Activated CD4-positive, alpha-beta T cell treated with anti-CD3 and anti-CD28 coated beads, Interleukin-2, amount 50 U/mL, for 24 hours (primary cell): ENCODE measurements at places on chromosomes 4 and X.
A peak's percentile ranks its signal among the peaks of the same experiment; 100 is the strongest.

- no peak for DNase-seq
These were observed 91.1 kb downstream of the SCFD2 start for GRCh38 chr4:53274609-53275268.

- DNase-seq, result no peak
These were observed 64.0 kb upstream of the ACSL1 start for GRCh38 chr4:184889666-184890335.

GRCh38 chrX:69318651-69319340 is 153.5 kb upstream of the PJA1 start:
- no peak for DNase-seq

- peak; percentile 61 for DNase-seq
These were observed at the start of gene VMA21 for GRCh38 chrX:151396825-151397740. TSS of gene VMA21 (plus strand) at chrX:151397206. CDS start at chrX:151397309, 103 bp downstream.

DNA sequence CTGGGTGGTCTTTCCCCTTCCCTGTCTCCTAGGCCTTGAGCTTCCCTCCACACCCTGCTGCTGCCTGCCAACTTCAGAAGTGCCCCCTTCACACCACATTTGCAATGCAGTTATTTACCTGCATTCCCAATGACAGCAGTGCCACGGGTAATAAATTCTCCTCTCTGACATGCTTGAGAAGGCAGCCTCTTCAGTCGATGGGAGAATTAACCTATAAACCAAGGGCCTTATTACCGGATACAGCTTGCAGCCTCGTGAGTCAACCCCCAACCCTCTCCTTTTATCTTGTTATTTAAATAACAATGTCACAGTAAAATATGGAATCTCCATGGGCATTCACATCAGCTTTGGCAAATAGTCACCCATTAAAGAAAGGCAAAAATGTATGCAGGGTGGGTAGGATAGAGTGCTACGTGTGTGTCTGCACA is 34.7 kb upstream of the LGI2 start:
- no peak for DNase-seq

- DNase-seq, result no peak
These were observed 48.5 kb upstream of the MYOZ2 start for GRCh38 chr4:119087121-119087520.

DNA sequence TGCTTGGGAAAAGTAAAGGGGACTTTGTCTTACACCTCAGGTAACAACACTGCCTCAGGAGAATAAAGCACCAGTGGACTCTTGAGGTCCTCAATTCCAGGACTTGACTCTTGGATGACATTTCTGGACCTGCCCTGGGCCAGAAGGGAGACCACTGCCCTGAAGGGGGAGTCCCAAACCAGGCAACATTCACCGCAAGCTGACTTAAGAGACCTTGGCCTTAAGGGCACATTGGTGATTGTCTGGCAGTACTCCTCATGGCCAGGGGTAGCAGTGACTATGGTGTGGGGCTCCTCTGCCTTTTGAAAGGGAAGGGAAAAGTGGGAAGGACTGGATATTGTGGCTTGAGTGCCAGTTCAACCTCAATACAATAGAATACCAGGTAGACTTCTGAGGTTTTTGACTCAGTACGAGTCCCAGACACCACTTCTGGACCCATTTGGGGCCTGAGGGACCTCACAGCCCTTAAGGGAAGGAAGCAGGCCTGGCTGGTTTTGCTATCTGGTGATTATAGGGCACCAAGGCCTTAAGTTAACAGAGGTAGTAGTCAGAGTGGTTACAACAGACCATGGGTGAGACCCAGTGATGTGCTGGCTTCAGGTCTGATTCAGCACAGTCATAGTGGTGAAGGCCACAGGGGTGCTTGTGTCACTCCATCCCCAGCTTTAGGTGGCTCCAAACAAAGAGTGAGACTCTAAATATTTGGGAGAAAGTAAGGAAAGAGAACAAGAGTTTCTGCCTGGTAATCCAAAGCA is 121.2 kb upstream of the TET2 start:
- no peak for DNase-seq

DNA sequence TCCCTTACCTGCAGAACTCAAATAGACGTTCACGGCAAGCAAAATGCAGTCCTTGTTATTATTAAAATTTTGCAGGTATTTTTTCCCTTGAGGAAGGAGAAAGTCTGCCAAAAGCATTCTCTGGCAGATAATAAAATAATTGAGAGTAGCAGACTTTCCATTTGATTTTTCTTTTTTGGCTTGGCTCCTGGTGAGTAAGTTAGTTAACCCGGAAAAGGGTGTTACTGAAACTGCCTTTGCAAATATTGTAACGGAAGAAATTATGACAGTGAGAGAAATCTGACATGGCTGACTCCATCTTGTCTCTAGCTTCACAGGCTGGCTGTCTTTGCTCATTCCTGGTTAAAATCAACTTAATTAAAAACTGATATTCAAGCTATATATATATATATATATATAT is 100.5 kb downstream of the GPR143 start:
- DNase-seq, result no peak

GRCh38 chrX:67749536-67749935 is 205.7 kb downstream of the AR start:
- no peak for DNase-seq

DNA sequence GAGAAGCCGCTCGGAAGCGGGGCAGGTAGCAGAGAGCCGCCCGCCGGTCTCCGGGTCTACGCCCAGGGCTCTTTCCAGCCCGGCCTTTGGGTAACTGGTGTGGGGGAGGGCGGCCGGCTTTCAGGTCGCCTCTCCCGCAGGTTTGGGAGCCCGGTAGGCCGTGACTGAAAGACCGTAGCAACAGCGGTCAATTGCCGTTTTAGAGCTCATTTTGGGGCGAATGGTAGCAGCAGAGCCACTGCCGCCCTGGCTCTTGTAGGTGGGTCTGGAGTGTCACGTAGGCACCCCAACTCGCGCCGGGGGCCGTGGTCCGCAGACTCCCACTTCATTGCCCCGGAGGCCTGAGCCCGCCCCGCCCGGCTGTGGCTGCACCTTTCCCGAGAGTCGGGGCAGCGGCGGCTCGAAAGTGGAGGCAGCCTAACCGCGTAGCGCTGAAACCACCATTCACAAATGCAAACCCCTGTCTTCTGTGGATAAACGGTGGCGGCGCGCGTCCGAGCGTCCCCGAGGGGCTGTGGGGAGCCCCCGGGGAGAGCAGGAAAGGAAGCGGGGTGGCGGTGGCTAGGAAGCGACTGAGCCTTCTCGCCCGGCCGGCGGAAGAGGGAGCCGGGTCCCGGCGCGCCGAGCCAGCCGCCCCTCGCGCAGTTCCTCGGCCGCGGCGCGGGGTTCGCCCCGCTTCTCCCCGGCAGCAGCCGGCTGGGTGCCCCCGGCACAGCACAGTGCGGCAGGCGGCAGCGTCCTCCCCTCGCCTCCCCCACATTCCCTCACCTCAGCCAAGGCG is 2185.1 kb upstream of the TENM3 start:
- no peak for DNase-seq

DNA sequence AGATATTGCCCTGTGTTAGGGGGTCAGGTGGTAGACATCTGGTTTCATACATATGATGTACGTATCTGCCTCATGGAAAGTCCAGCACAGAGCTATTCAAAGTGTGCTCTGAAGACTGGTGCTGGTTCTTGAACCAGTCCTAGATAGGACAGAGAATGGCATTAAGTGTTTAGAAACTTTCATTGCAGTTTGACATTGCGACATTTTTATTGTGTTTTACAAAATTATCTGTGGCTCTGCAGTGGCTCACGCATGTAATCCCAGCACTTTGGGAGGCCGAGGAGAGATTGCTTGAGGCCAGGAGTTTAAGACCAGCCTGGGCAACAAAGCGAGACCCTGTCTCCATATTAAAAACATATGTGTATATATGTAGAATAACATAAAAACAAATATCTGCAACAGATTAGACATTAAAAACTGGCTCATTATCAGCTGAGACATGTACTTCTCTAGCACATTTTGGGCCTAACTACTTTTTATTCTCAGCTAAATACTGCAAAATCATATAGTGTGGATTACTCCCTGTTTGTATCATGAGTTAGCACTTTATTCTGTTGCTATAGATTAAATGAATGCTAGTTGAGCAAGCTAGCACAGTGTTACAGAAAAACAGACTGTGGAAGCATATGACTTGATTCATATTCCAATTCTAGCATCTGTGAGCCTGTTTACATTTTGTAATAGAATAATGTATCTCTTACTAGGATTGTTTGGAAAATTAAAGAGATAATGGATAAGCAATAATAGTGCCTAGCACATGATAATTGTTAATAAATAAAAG is 57.1 kb downstream of the USP9X start:
- DNase-seq, result no peak

GRCh38 chr4:74543231-74543781 is 98.4 kb downstream of the AREG start:
- no peak for DNase-seq

- DNase-seq, result no peak
These were observed 26.9 kb upstream of the CYBB start for GRCh38 chrX:37752936-37753335.

GRCh38 chr4:45324455-45325417 is 598.4 kb upstream of the GNPDA2 start:
- no peak for DNase-seq

DNA sequence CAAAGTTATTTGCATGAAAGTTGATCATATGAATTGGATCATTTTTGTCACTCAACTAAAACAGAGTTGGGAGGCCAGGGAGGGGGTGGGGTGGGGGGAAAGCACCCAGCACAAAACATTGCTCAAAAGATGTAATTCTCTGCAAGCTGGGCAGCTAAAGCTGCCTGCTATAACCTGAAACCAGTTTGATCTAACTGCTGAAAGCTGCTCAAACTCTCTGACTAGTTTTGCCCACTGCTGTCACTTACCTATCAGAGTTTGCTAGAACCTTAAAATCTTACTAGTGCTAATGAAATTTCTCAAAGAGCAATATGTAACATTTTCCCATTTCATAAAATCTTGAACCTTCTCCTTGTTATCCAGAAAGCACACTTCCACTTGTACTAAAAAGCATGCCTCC is 10.4 kb downstream of the CXCL8 start:
- no peak for DNase-seq

DNA sequence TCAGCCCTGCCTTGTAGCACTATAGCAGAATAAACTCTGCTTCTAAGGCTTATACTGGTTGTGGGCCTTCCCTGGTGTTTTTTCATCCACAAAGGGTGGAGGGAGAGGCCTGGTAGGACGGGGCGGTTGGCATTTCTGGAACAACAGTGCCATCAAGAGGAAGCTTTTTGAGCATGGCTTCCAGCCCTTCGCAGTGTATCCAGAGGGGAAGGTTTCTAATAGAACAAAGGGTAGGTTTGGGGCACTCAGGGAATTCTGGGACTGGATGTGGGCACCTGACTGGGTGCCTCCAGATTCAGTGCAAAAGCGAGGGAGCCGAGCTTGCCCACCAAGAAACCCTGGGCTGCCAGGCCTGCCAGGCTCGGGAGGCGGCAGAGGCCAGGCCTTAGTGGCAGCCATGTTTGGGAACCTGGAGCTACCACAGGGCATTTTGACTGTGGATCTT is 229.6 kb upstream of the AGTR2 start:
- no peak for DNase-seq

DNA sequence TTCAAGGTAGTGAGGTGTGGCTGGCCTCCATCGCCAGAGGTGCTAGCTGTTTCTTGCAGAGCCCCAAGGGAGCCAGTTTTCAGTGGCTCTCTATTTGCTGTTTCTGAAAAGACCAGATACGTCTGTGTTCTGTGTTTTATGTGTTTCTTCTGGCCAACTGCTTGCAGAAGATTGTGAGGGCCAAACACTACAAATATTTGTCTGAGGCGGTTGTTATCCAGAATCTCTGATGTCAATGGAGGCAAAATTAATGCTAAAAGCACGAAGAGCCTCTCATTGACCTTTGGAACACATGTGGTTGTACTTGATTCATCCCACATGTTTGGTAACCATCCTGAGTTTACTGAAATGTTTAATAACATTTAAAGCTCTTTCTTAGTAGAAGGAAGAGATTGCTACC is 113.9 kb downstream of the CT47B1 start:
- DNase-seq, result no peak

- DNase-seq, result no peak
These were observed 1.7 kb downstream of the SH3D19 start for GRCh38 chr4:151323667-151324066.

DNA sequence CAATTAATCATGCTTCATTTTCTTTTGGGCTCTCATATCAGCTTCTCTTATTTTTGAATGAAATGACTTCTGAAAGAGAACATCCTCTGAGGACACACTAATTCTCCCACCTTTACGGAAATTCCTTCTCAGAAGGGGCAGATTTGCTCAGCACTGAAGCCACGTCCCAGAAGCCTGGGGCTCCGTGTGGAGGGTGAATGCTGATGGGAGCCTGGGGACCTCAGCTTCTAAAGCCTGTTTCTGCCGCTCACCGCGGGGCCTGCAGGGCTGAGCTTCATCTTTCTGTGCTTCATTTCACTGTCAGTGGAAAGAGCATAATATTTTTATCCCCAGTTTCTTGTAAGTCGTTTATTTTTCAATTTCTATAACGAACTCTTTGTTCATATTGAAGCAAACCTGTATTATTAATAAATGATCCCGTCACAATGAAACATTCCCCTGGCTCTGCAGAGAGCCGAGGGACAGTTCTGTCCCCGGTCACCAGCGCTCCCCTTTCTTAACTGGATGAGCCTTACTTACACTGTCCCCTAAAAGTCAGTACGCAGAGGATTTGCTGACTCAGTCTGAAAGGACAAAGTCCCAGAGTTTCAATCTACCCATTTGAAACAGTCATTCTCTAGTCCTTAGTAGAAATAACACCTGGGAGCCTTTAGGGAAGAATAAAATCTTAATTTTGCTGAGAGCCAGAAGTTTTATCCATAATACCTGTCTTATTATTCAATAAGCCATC is 364.6 kb upstream of the FAT1 start:
- no peak for DNase-seq

DNA sequence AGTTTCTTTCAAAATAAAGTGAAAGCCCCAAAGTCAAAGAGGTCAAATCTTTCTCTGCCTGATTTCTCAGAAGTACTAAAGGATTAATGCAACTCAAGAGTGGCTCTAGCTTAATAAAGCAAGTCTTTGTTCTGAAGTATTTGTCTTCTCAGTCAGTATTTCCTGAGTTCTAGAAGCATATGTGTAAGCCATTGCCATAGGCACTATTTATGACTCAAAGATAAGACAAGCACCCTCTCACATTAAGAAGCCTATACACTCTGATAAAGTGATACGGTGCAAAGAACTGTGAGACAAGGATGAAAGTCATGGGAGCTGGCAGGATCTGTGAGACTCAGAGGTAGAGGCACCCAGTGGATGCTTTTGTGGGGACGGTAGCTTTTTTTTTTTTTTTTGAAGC is 60.9 kb downstream of the AASDH start:
- no peak for DNase-seq

DNA sequence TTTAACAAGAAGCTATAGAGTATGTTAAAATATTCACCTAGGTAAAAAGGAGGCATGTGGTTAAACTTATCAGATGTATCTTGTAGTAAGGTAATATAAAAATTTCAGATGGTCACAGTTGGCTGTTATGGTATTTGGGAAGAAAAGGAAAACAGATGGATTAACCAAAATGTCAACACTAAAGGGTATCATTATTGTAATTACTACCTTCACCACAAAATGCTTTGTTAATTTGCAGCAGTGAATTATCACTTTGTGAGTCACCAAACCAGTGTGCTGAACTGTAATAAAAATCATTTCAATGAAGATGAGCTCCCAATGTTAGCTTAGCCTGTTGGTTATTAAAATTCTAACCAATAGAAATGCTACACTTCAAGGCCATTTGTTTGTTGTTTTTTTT is 233.9 kb downstream of the RPA4 start:
- no peak for DNase-seq
